Tongue (tissue), 3 donors: ENCODE measurements at places on chromosomes 13 and 19. TPM values are rescaled to one million over a fixed set of nuclear protein-coding genes. Genes with fewer than 3 reads are reported as not detected.

SRRM5 gene
- not detected for total RNA-seq

GRCh38 chr19:19028526-19028925 is 4.8 kb downstream of the SUGP2 start:
- DNase-seq = no peak

MAP3K10 gene
- total RNA-seq = 5.1 TPM

GRCh38 chr13:42279986-42280385 is 8.0 kb downstream of the AKAP11 start:
- DNase-seq = no peak

GRCh38 chr13:52411629-52412028 is 5.7 kb upstream of the THSD1 start:
- DNase-seq = no peak

- no peak for DNase-seq
Measured at GRCh38 chr19:17843292-17843827, 4.4 kb downstream of the JAK3 start.
